ENCODE measurements at places on chromosomes 16 and 17.

DNA sequence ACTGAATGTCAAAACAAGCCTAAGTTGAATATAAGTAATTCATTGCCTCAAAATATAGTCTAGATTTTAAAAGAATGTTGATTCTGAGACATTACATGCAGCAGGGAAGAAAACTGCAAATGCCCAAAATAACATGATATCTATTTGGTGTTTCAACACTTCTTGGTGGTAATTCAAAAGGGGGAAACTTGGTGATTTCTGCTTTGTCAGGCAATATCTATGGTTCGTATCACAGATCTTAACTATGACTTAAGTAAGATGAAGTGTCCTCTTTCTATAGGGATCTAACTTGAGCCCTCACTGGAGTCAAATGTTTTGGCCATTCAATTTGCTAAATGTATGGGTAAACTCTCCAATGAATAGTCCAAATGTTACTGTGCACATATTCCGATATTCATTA is 44.6 kb downstream of the GNA13 start:
- DNase-seq, result no peak

DNA sequence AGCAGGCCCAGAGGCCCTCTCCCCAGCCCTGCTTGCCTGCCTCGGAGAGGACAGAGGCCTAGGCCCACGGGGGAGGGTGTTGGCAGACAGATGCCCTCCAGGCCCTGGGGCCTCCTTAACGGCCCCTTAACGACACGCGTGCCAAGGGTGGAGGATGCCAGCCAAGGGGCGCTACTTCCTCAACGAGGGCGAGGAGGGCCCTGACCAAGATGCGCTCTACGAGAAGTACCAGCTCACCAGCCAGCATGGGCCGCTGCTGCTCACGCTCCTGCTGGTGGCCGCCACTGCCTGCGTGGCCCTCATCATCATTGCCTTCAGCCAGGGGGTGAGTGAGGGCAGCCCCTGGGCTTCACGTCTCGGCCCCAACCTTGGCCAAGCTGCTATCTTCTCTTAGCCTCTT is 21.7 kb downstream of the ADCY7 start:
- DNase-seq, result no peak

GRCh38 chr17:64504769-64505339 is 1.2 kb downstream of the DDX5 start:
- DNase-seq, result no peak

- no peak for DNase-seq
Observed at GRCh38 chr16:86668136-86668910, 90.0 kb downstream of the FOXL1 start.

DNA sequence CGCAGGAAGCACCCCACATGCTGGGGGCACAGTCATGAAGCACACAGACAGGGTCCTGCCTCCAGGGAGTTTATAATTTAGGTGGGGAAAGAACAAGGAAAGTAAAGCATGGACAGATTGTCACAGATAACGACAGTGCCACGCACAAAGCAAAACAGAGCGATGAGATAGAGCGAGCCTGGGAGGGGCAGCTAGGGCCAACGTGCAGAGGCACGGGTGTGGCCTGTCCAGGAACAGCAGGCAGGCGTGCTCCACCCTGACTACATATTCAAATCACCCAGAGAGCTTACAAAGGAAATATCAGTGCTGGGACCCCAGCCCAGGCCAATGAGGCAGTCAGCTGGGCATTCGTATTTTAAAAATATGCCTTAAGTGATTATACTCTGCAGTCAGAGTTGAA is 16.8 kb downstream of the LGALS9 start:
- no peak for DNase-seq

DNA sequence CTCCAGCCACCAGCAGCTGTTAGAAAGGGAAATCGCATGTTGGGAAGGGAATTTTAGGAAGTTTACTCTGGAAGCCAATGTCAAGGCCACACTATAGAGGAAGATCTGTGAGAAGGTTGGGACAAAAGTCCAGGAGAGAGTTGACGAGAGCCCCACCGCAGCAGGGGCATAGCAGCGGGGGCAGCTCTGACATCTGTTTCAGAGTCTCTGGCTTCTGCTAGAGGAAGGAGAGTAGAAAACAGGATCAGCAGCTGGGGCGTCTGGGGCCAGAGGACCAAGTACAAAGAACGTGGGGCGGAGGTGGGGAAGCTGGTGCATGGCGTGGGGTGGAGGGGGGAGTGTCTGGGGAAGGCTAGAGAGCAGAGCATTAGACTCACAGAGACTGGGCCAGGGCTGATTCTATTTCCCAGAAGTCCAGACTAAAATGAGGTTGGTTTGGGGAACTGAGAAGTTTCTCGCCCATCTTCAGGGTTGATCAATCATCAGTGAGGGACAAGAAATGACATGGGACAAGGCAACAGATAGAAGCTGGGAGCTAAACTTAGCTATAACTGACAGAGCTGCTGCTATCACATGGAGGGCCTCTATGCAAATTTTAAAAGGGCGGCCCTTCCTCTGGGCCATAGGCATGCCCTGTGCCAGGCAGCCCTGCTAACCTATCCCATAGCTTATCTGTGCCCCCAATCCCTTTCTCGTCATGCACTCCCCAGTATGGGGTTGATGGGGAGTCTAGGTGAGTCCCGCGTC is 1.2 kb downstream of the RABEP2 start:
- no peak for DNase-seq

DNA sequence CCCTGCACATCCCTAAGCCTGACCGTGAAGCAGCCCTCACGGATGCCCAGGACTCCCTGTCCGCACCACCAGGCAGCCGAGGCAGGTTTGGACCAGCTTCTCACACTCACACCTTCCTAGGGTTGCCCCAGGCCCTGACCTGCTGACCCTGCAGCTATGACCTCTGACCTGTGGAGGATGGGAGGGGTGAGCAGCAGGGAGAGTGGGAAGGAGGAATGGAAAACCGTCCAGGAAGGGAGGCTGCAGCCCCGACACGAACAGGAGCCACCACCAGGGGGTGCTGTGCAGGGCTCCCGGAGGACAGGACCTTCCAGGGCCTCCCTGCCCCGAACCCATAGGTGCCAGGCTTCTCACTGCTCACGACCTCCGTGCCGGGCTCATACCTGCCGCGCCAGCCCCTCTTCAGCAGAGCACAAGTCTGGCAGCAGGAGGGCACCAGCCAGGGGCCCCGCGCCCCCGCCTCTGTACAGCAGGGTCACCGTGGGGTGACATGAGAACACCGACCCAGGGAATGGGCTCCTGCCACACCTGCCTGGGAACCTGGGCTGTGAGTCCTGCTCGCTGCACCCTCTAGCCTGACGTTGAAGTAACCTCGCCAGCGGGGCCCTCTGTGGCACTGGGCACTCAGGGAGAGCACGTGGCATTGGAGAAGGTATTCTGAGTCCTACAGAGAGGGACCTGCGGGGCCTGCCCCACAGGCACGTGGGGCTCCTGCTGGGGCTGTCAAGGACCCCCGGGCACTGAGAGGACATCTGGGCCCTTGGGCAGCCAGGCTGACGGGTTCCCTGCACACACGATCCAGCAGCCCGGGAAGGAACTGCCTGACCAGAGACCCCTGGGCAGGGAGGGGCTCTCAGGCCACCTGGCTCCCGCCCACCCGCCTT is 37.6 kb downstream of the CTU2 start:
- no peak for DNase-seq

DNA sequence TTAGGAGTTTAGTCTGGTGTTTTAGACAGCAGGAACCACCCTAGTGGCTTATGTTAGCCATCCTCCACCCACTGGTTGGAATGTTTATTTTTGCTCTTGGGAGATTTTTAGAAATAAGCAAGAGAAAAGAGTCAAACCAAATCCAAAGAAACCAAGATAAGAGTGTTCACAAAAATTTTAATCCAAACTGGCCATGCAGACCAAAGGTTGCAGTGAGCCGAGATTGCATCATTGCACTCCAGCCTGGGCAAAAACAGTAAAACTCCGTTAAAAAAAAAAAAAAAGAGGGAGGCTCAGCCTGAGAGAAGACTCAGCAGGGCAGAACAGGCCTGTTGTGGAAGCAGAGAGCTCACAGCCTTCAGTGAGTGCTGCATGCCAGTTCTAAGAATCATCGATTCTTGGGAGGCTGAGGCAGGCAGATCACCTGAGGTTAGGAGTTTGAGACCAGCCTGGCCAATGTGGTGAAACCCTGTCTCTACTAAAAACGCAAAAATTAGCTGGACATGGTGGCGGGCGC is 12.2 kb upstream of the C16orf54 start:
- no peak for DNase-seq

GRCh38 chr17:3916825-3917224 is 560 bp upstream of the P2RX1 start:
- no peak for DNase-seq

- no peak for DNase-seq
Observed at GRCh38 chr17:79855331-79856124, 16.3 kb upstream of the CBX4 start.

- DNase-seq, result no peak
Observed at GRCh38 chr16:2486645-2487516, 12.0 kb downstream of the TBC1D24 start.

DNA sequence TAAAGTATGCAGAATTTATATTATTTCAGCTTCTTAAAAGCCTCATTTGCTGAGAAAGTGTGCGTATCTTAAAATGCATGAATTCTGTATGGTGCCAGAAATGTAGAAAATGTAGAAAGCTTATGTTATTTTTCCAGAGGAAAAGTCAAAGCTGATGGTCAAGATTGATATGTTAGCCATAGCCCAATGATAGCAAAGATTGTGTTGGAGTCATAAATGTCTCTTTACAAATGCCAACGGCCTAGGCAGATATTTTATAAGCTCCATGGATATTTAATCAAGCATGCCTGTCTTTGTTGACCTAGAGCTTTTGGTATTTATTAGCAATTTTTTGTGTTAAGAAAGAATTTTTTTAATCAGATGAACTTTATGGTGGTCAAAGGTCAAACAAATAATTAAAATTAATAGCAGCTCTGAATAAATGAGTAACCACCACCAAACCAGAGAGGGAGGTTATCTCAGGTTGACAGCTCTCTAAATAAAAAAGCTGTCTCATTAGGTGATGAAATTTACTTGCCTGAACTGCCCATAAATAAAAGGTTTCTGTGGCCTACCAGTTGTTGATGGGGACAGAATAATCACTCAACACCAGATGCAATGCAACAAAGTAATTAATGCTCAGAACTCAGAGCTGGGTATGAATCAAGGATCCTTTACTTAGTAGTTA is 28.5 kb downstream of the CLEC3A start:
- DNase-seq, result no peak

GRCh38 chr16:23395732-23396131 is 57.3 kb downstream of the COG7 start:
- no peak for DNase-seq

Measured in left forelimb (tissue), 1 donor.